ENCODE measurements at places on chromosomes 13 and 19.

DNA sequence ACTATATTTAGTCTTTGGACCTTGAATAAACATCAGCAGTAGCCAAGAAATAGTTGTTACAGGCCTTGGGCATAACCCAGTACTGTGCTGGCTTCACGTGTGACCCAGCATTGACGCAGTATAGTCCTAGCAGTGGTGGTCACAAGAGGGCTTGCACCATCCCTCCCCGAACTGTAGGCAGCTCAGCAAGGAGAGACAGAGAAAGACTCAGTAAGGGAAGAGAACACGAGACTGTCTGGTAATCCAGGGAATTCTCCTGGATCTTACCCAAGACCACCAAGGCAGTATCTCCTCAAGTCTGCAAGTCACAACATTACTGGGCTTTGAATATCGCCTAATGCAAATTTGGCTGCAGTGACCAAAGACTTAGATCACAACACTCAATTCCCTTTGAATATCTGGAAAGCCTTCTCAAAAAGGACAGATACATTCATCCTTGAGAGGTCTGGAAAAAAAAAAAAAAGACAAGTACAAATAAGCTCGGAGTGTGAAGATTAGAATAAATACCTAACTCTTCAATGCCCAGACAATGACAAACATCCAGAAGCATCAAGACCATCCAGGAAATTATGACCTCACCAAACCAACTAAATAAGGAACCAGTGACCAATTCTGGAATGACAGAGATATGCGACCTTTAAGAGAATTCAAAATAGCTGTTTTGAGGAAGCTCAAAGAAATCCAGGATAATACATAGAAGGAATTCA is 39.7 kb downstream of the CAB39L start:
- no peak for DNase-seq

DNA sequence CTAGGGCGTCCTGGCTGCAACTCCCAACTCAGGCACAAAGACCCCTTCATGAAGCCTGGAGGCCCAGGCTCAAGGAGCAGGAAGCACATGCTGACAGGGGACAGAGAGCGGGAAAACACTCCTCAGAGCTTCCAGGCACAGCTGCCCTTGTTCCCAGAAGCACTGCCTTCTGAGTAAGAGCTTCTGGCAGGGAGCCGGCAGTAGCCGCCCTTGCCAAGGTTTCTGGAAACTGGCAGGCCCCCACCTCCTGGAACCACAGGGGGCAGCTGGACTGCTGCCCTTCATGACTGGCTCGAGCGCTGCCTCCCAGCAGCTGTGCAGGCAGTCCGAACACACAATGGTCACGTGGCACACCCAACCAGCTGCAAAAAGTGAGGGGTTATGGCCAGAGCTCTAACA is 33.6 kb upstream of the EPHX3 start:
- no peak for DNase-seq

- DNase-seq = no peak
These were observed 10.8 kb downstream of the WASF3 start for GRCh38 chr13:26568132-26568815.

DNA sequence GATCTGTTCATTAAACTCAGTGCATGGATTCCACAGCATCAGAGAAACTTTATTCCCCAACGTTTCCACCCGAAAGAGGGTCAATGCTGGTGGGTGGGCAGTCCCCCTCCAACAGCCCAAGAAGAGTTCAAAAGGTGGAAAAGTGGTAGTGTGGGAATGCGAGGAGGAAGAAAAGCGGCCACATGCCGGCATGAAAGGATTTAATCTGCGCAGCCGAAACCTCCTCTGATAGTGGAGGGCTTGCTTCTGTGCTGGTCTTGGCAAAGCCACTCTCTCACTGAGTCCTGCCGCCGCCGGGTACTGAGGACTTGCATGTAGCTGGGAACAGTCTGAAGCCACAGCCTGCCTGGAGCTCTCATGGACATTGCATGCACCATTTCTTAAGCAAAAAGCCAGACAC is 136.2 kb upstream of the ZNF536 start:
- DNase-seq = no peak

GRCh38 chr19:8899356-8899755 is 67.2 kb downstream of the MBD3L1 start:
- no peak for DNase-seq

DNA sequence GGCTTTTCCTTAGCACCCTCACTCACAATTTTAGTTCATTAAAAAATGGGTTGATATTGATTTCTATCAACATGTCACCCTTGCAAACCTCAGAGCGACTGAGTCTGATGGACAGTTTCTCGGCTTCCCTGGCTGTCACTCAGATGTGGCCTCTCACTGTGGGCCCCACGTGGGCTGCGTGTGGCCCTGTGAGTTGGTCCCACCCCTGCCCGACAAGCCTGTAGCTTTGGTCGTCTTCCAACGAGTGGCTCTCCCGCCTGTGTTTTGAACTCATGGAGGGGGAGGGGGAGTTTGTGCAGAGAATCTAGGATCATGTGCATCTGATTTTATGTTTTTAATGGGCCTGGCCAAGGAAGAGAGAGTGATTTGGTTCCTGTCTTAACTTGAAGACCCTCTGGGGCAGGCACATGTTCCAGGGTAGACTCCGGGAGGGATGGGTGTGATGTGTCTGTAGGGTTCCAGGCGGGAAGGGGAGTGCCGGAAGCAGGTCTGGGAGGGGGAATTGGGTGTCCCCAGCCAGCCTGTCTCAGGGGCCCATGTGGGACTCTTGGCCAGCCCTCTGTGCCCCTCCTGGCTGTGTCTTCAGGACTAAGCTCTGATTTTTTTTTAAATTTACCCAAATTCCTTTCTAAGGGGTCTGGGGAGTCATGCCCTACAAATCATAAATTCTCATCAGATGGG is 18.9 kb downstream of the ATP11A start:
- DNase-seq = no peak

GRCh38 chr19:4714016-4714415 is 9.6 kb downstream of the DPP9 start:
- DNase-seq = no peak

DNA sequence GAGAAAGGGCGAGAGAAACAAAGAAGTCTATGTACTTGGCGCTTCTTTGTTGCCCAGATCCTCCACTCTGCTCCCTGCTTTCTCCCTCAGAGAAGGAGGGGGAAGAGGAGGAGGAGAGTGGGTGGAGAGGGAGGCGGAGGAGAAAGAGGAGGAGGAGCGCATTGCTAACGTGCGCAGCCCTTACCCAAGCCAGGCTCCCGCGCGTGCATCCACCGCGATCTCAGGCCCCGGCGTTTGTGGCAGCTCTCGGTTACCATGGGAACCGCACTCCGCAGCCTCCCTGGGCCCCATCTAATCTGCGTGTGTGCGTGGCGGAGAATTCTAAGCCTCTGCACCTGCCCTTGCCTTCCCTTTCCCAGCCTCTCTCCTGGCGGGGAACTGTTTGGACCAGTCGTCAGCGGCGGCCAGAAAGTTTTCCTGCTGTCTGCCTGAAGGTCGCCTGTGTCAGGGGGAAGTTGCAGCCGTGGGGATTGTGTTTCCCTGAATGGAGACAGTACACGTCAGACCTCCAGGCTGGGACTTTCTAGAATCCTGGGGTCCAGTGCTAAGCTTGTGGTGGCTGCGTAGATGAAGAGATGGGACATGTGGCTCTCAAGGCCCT is at the start of gene ERICH6B:
ERICH6B (minus strand) TSS at position 239 of the 601 bp plus-strand sequence. CDS start 18,734 bp downstream, outside the sequence.
- DNase-seq = no peak

DNA sequence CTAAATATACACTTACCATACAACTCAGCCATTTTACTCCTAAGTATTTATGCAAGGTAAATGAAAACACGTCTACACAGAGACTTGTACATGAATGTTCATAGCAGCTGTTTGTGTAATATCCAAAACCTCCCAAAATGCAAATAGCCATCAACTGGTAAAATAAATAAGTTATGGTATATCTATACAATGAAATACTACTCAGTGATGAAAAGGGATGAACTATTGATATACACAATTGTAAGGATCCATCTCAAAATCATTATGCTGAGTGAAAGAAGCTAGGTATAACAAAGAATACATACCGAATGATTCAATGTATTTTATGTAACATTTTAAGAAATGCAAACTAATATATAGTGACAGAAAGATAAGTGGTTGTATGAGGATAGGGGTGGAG is 149.8 kb upstream of the TNFSF11 start:
- no peak for DNase-seq

GRCh38 chr13:102675115-102675514 is 19.7 kb downstream of the METTL21C start:
- DNase-seq = no peak

- DNase-seq = no peak
These were observed 6.9 kb downstream of the DCLK1 start for GRCh38 chr13:36124236-36124822.

DNA sequence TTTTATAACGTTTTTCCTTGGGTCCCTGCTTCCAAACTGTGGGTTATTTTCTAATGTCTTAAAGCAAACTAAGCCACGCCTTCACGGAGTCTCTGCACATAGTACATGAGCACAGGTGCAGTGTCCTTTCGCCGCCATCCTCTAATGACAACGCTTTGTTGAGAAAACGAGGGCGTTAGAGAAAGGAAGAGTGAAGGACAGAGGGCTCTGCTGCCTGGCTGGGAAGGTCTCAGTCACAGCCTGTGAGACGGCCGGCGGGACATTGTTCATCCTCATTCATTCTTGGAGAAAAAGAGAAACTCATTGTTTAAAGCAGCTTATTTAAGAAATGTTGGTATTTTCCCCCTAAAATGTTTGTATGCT is 9.5 kb downstream of the IL17D start:
- DNase-seq = no peak

GRCh38 chr19:35126624-35126959 is 8.3 kb downstream of the LGI4 start:
- DNase-seq = no peak

- no peak for DNase-seq
These were observed 187.6 kb upstream of the ARGLU1 start for GRCh38 chr13:106755542-106755941.

DNA sequence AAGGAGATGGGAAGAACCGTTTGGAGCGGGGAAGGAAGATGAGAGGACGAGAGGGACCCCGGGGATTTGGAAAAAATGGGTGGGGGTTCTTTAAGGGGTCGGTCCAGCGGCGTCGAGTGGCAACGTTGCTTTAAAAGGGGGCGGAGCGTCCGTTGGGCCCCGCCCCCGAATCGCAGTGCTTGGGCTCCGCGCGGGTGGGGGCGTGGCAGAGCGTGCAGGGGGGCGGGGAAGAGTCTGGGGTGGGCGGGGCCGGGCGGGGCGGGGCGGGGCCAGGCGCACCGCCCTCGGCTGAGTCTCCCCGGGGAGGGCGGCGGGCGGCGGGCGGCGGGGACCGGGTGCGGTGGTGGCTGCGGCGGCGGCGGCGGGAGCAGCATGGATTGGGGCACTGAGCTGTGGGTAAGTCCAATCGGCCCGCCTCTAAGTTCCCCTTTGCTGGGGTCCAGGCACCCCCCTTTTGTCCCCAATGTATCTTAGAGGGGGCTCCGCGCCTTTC is at the start of gene TRIP10:
TRIP10 (plus strand) TSS at position 291 of the 493 bp plus-strand sequence; CDS start at position 373, 82 bp downstream.
- peak; percentile 74 for DNase-seq

DNA sequence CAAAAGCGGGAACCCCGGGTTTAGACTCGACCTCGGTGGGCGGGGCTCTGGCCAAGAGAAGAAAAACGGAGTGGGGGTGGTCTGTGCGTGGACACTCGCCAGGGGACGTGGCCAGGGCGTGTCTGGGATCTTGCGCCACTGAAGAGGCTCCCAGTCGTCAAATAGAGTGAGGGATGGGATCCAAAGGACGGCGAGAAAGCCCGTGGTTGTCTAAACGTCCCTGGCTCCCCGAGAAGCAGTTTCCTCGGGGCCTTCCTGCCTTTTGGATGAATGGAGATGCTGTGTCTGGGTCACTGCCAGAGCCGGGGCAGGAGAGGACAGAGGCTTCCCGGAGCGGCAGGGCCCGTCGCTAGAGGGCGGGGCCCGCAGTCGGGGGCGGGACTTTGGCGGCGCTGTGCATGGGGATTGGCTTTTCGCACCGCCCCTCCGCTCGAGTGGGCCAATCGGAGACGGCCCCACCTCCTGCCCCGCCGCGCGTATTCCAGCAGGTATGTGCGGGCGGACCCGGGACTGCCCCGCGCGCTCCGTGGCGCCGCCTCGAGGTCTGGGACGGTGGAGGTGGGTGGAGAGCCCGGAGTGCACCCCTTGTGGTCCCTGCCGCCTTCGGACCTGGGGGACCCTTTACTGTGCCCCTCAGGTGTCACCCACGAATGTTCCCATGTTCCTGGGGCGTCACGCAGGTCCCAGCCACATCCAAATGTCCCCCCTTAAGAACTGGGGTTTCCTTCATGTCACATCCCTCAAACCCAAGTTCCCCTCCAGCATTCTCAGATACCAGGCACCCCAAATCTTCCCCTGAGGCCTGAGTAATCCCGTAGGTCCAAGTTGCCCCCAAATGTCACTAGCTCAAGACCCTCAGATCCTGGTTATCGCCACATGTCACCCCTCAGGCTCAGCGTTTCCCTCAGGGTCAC is 38.3 kb downstream of the ZSWIM4 start:
- DNase-seq = peak; percentile 88

- no peak for DNase-seq
These were observed 330.3 kb upstream of the MIR17HG start for GRCh38 chr13:91017031-91017668.

DNA sequence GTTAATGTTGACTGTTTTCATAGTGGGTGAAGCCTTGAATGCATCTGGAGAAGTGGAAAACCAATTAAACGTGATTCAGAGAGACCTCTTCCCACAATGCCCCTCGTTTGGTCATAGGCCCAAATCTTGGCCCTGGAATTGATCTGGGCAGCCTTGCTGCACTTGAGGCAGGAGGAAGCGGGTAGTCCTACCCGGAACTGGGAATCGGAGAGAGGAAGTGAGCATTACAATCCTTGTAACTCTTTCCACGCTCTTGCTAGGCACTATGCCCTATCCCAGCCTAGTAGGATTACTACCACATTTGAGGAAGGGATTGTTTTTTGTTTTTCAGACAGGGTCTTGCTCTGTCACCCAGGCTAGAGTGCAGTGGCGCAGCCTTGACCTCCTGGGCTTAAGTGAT is 3.6 kb downstream of the KCNK6 start:
- DNase-seq = no peak

GRCh38 chr19:16328824-16329482 is 4.3 kb downstream of the KLF2 start:
- DNase-seq = peak; percentile 61

DNA sequence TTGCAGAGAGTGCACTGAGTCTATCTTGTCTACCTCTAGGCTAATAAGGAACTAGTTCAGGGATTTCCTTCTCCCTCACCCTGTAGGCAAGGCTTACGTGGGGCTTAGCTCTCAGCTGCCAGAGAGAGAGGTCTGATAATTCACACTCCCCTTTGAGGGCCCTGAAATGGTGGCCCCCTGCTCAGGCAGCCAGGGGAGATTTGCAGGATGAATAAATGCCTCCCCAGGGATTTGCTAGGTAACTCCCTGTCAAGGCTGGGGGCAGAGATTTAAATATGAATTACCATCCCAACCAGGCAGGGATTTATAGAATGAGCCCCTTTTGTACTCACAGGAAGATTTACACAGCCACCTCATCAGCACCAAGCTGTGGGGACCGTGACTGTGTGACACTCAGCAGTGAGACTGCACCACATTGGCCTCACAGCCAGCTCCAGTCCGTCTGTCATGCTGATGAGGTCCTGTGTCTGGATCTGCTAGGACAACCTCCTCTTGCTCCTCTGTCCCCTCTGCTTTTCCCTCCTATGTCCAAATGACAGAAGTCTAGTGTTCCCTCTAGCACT is 73.4 kb downstream of the CBY2 start:
- DNase-seq = no peak
